ENCODE measurements at places on chromosomes 6 and 20.

GRCh38 chr6:152836523-152836922 is 85.9 kb downstream of the VIP start:
- DNase-seq, result no peak

GRCh38 chr20:34896086-34896621 is 19.7 kb downstream of the ACSS2 start:
- DNase-seq, result no peak

GRCh38 chr6:151630991-151631655 is 137.3 kb downstream of the CCDC170 start:
- DNase-seq, result no peak

GRCh38 chr6:119764927-119765681 is 415.5 kb upstream of the MAN1A1 start:
- no peak for DNase-seq

DNA sequence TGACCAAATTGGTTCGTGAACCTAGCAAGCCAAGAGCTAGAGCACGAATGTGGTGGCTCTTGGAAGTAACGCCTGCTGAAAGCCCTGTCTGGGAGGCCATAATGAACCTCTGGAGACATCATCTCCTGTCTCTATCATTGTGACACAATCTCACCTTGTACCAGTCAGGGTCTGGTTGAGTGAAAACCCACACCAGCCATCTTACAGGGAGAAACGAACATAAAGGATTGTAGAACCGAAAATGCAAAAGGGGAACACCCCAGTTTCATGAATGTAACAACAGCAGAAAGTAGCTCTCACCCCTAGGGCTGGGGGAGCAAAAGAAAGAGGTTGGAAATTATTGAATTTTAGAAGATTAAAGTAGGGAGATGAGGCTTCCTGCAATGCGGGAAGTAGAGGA is 50.9 kb upstream of the TAB2 start:
- DNase-seq, result no peak

GRCh38 chr6:11938285-11938890 is 73.7 kb upstream of the HIVEP1 start:
- no peak for DNase-seq

GRCh38 chr6:105987516-105987915 is 98.6 kb upstream of the PRDM1 start:
- no peak for DNase-seq

DNA sequence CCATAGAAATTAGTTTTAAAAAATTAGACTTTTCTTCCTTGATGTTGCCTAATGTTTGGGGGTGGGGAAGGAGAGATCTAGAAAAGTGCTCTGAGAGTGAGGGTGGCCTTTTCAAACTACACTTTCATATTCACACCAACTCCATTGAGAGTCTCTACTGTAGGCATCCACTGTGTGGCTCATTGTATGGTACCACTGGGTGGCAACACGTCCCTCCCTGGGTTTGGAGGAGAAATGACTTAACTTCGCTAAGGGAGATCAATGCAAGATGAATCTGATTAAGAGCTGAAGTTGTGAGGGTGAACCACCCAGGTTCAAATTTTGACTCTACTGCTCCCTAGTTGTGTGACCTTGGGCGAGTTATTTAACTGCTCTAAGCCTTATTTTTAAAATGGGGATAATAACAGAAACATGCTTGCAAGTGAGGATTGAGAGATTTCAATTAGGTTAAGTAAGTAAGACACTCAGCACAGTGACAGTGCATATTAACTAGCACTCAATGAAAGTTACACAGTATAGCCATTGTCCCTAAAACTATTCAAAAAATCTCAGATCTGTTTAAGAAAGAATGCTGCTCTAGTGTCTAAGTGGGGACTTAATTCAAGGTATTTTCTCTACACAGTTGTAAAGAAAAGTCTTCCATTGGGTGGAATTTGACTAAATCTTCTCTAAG is 193.5 kb upstream of the CNR1 start:
- no peak for DNase-seq

DNA sequence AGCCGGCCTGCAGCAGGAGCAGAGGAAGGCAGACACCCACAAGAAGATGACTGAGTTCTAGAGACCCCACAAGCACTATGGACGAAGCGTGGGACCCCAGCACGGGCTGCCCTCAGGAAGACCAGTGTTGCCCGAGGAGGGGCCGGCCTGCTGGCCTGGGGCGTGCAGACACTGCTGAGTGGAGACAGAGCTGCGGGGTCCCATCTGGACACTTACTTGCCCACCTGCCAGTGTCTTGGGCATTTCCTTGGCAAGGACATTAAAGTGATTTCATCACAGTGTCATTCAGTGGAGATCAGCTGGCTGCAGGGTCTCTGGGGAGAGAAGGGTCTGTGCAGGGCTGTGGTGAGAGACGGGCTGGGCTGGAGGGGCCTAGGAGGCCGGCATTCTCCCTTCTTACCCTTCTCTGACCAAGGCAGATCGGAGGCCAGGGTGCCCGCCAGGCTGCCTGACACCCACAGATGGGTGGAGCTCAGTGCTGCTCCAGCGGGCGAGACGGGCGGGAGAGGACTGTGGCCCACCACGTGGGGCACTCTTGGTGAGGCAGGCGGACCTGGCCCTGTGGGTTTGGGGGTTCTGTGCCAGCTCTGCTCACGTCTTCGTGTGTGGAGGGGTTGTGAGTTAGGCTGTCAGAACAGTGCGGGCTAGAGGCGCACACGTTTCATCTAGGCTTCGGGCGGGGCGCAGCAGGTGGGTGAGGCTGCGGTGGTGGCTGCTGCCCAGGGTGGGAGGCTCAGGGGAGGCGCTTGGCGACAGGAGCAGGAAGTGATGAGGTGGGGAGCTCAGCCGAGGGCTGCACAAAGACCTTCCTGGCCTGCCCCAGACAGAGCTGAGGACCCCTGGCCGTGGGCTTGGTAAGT is at the start of gene LIME1:
TSS of gene LIME1 (plus strand) at position 806 of the 860 bp plus-strand sequence. CDS start 886 bp downstream, outside the sequence.
- no peak for DNase-seq

- no peak for DNase-seq
Observed at GRCh38 chr6:151693366-151693765, 114.1 kb upstream of the ESR1 start.

GRCh38 chr6:85568411-85568810 is 25.2 kb downstream of the SNX14 start:
- no peak for DNase-seq

GRCh38 chr6:150755524-150755923 is 110.0 kb upstream of the MTHFD1L start:
- no peak for DNase-seq

DNA sequence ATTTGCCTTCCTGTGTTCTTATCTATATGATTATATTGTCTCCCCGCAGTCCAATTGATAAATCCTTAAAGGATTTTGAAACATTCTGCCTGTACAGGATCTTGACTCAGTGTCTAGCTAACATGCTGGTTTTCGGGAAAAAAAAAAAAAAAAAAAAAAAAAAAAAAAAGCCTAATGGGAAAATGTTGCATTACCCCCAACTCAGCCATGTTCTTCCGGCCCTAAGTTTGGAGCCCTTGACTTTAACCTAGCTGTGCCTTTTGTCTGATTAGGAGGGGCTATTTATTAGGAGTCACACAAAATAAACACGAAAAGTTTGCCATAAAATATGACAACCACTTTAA is 244.4 kb upstream of the TCF21 start:
- DNase-seq, result no peak

Measured in ELR (cell line).